NCI-H1092 treated with DMSO at 0.1 percent for 48 hours (cell line): ENCODE measurements at places on chromosomes 16 and 17.

DNA sequence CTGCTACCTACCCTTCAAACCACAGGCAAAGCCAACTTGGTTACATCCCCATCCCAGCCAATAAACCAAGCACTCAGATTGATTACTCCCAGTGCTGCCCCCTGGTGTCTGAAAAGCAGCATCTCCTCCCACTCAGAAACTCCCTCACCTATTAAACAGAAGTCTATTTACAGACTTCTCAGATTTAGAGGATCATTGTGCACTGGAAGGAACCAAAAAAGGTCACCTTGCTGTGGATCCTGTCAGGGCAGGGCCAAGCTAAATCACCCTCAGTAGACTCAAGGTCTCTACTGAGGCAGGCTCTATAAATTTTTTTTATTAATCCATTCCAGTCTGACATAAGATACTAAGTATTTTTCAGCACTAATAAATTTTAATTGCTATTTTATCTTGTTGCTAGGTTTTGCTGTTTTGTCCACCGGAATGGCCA is 17.6 kb downstream of the HIGD1B start:
- peak; percentile 74 for DNase-seq

DNA sequence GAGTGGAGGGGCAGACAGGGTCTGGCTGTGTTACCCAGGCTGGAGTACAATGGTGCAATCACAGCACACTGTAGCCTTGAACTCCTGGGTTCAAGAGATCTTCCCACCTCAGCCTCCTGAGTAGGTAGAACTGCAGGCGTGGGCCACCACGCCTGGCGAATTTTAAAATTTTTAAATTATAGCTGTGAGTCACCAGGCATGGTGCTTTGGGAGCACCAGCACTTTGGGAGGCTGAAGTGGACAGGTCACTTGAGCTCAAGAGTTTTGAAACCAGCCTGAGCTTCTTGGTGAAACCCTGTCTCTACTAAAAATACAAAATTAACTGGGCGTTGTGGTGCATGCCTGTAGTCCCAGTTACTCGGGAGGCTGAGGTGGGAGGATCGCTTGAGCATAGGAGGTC is 114.0 kb downstream of the CHD9 start:
- no peak for DNase-seq

DNA sequence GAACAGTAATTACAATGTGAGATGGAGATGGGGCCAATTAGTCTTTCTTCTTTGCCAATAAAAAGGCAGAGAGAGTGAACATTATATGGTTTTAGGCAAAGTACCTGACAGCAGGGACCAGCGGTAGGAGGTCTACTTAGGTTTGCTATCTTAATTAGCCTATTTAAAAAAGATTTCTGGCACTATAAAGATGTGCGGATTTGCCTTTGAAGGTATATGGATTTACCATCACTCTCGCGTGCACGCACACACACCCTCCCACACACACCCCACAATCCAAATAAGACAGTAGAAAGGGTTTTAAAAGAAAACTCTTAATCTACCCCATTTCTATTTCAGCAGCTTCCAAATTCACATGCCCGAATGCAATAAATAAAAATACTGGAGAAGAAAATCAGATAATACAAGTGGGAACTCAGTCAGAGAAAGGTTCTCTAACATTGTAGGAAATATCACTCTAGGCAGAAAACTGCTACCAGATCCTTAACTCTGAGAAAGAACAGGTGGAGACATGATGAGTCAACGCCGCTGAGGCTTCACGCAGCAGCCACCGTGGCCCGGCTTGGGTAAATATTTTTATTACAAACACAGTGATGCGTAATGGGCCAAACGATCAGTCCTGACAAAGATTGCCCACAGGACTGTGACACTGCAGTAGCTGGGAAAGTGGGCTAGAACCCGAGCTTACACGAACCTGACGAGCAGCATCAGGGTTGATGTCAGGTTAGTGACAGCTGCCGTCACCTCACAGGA is 66.6 kb upstream of the AXIN2 start:
- peak; percentile 90 for DNase-seq

- no peak for DNase-seq
These were observed 79.4 kb upstream of the CLEC18A start for GRCh38 chr16:69871708-69872107.

DNA sequence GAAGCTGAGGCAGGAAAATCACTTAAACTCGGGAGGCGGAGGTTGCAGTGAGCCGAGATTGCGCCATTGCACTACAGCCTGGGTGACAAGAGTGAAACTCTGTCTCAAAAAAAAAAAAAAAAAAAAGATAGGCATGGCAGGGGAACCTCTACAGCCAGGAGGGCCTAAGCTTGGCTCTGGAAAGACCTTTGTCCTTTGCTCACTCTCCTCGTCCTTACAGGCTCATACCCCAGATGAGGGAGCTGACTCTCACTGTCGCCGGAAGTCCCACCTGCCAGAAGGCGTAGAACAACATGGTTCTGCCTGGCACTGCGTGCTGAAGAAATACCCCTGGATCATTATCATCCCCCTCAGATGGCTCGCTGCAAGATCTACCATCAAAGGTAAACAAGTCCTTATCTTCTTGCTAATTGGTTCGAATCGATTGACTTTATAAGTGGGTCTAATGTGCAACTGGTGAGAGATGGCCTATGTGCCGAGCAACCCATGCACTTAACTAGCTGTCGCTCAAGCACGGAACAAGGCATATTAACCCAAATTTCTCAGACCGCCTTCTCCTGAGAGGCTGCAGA is 29.7 kb downstream of the RTN4RL1 start:
- peak; percentile 51 for DNase-seq

- peak; percentile 92 for DNase-seq
These were observed 18.2 kb upstream of the BHLHA9 start for GRCh38 chr17:1251866-1252608.

DNA sequence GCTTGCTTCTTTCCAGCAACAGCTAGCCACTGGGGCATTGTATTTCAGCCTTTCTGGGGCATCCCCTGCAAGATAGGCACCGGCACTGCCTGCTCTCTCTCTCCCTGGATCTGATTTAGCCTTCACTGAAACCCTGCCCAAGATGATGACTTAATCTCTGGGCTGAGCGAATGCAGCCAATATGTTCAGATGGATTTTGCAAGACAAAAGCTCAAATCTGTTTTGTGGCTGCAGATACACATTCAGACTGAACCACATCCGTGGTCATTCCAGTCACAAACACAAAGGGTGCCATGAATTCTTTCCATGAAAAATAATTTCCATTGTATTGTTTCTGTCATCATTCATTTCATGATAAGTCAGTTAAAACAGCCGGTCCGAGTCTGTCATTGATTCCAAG is 24.2 kb downstream of the SOST start:
- DNase-seq: no peak

DNA sequence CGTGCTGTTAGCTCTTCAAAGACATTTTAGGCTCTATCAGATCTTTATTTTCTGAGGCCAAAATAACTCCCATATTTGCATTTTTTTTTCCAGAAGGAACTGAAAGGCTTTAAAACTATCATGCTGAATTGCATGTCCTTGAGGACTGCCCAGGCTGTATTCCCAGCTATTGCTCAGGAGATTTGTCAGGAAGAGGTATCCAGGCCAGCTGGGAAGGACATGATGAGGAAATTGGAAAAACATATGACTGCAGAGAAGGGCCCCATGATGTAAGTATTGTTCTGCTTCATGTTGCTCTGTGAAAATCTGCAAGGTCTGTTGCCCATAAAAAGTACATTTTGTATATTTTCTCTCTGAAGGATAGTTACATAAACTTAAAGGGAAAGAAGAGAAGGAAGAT is 5.7 kb downstream of the CDC6 start:
- DNase-seq: no peak

DNA sequence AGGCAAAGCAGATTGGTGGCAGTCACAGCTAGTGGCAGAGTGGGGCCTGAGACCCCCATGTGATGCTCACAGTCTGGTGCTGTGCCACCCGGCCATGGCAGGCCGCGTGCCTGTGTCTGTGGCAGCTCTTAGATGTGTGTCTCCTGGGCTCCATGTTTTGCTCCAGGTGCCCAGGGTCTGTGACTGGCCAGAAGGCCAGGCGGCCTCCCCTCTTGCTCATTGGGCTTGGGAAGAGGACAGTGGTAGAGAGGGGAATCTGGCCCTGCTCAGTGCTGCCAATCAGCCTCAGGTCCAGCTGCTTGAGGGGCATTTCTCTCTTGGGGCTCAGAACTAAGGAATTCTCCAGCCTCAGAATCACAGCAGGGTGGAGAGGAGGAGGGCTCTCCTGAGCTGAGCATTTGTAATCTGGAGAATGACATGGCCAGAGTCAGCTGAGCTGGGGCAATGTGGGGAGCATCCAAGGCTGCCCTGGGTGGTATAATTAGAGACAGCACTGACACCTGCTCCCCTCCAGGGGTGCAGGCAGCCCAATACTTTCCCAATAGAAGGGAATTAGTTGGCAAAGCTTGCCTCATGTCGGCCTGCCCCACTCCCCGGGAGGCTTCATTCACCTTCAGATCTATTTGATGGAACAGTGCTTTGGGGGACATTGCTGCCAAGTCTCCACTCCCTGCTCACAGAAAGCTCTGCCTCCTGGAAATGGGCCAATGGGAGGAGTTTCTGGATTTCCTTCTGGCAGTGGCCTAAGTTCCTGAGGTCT is 2.7 kb upstream of the LASP1NB start:
- DNase-seq: peak; percentile 52

DNA sequence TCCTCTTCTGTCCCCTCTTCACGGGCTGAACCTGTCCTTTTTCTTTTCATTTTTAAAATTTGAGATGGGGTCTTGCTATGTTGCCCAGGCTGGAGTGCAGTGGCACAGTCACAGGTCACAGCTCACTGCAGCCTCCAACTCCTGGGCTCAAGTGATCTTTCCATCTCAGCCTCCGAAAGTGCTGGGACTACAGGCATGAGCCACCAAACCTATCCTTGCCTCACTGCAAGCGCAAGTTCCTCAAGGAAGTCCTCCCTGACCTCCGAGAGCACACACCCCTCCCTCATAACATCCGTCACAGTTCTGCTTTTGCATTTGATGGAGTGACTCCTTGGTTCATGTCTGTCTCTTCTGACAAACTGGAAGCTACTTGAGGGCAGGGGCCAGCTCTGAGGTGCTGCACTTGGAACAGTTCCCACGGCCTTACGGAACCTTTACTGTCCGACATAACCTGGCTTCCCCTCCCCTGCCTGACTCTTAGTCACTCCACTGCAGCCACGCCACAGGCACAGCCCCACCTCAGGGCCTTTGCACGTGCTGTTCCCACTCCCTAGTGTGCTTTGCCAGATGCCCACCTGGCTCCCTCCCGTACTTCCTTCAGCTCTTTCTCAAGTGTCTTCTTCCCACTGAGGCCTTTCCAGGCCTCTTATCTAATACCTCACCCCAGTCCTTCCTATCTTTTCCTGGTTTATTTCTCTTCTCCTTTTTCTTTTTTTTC is 4.4 kb downstream of the TBX6 start:
- DNase-seq: no peak

GRCh38 chr17:2921443-2921842 is 125.2 kb downstream of the RAP1GAP2 start:
- no peak for DNase-seq

DNA sequence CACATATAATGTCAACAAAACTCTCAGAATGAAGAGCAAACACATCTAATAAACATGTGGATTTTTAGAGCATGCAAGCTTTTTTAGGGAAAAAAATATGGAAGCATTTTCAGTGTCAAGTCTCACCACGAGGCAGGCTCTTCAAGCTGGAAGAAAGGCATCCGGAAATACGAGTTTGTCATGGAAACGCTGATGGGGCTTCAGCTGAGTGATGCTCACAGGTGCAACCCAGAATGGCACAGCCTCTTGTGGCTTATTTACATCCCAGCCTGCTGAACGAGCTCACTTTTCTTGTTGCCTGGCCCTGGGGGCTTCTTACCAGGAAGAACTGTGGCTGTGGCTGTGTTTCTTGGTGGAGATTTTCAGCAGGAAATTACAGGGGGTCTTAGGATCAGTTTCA is 24.1 kb upstream of the DYNLL2 start:
- DNase-seq: no peak

DNA sequence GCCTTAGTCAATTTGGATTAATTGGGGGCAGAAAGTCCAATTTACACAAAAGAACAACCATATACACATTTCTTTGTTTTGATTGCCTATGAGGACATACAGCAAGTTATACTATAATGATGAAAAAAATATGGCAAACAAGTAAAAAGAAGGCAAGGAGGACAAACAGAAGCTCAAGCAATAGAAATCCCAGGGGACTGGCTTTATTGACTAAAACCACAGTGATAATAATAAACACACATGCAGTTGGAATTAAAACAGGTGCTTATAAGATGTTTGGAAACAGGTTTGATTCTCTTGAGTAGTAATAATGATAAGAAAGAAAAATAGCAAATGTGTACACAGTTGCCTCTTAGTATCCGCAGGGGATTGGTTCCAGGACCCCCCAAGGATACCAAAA is 176.4 kb downstream of the SHISA9 start:
- DNase-seq: peak; percentile 27

GRCh38 chr17:65850486-65850885 is 289.0 kb upstream of the AXIN2 start:
- no peak for DNase-seq

DNA sequence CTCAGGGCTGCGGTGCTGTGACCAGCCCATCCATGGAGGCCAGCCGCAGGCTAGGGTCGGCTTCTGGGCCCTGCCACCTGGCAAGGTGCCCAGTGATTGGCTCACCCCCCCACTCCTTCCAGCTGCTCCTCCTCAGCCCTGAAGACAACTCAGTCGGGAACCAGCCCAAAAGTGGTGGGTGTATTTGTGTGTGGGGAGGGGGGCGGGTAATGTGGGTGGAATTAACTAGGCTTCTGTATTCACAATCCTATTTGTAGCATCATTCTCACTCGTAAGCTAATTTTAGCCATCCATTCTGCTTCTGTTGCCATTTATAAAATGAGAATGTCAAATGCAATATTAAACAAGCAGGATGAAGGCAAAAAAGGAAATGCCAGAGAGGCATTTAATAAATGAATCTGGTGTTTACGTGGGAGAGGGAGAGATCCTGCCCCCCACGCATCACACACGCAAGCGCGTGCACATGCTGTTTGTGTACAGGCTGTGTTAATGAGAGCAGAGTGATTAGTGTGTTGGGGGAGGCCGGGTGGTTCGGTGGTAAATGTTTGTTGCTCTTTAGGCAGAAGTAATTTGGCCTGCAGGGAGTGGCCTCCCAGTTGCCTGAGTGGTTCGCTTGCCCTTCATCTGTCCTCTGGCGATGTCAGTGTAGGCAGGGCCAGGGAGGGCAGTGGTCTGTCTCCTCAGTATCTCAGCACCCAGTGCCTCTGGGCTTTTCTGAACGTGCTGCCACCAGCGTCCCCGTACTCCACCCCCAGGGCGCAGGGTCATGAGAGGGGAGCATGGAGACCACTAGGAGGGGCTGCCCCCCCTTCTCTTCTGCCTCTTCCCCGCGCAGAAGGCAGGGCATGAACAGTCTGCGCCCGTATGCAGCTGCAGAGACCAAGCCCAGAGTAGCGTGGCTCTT is 140.1 kb downstream of the CCDC182 start:
- peak; percentile 93 for DNase-seq

- no peak for DNase-seq
These were observed 1561.3 kb upstream of the GOT2 start for GRCh38 chr16:60295451-60295850.

GRCh38 chr16:2335286-2335895 is 5.1 kb downstream of the ABCA3 start:
- no peak for DNase-seq

GRCh38 chr16:31451681-31452351 is 7.5 kb upstream of the ARMC5 start:
- peak; percentile 18 for DNase-seq
